AG08395 (cell line): ENCODE measurements at places on chromosomes 2 and 18.
A peak's percentile ranks its signal among the peaks of the same experiment; 100 is the strongest.

DNA sequence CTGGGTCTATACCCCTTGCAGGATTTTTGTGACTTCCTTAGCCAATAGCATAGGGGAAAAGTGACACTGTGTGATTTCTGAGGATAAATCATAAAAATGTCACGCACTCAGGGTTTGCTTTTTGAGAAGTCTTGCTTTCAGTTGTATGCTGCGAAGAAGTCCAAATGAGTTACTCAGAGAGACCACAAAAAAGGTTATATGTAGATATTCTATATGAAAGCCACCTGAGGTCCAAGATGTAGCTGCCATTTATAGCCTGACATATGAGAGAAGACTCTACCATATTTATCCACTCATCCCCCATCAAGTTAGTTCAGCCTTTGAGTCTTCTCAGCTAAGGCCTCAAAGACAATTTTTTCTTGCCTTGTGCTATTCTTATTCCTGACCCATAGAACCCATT, 488.3 kb upstream of the MAP2 start:
- no peak for DNase-seq

GRCh38 chr2:73877071-73877802, 15.6 kb upstream of the ACTG2 start:
- no peak for DNase-seq

DNA sequence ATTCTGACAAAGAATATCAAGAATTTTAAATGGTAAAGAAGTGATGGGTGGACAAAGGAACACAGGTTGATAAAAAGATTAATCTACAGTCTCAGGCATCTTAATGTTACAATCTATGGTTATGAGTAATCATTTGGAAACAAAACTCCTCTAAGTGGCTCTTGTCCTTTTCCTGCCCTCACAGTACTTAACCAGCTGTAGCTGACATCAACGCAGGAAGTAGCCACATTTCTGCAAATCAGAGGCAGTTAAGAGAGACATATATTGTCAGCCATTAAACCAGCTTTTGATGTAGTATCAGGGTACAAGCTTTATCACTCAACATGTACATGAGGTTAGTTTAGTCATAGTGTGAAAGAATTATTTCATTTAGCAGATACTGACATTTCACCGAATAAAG, 244.6 kb downstream of the NR4A2 start:
- no peak for DNase-seq

DNA sequence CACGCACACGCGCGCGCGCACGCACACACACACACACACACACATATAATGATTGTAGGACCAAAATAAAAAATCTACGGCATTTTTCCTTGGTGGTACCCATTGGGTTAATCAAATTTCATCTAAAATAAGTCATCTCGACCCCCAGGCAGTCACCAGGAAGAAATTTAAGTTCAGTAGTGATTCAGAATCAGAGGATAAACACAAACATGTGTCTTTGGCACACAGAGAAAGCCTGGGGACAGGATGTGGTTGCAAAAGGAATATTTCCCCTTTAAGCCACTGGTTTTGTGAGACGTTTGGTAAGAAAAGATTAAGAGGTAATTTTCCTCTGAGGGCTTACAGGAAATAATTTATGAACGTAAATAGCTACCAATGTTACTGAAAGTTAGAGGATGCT, 171.6 kb upstream of the PIEZO2 start:
- DNase-seq = peak; percentile 77

DNA sequence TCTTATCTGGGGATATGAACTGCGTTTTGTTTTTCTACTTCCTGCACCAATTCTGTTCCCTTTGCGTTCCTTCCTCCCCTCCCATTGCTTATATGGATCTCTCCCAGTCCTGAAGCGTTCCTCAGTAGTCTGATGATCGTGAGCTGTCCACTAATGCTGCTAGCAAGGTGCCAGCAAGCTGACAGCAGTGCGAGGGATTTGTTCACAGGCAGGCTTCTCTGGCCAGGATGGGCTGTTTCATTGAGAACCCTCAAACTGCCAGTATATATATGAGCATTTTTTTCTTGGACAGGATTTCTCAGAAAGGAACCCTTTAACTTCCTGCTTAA, 40.1 kb downstream of the GTF3C3 start:
- DNase-seq = no peak

- peak; percentile 44 for DNase-seq
Observed at GRCh38 chr18:22314001-22314400, 103.7 kb downstream of the CTAGE1 start.

- DNase-seq = peak; percentile 3
Observed at GRCh38 chr18:68991286-68991685, 193.4 kb downstream of the CCDC102B start.

GRCh38 chr2:211948932-211949331, 589.7 kb downstream of the ERBB4 start:
- no peak for DNase-seq

DNA sequence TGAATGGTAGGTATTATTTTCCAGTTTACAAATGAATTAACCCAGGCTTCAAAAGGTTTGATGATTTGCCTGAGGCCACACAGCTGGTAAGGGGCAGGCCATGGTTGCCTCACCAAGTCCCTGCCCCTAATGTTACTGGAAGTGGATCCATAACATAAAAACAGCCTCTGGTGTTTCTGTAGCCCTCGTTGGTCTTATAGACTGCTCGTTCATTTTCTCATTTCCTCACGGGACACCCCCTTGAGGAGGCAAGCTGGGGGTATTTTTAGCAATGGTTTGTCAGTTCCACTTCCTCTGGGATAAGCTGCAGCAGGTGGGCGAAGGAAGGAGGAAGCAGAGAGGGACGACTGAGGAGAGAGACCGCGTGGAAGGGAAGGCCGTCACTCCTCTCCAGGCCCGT, 32.9 kb upstream of the NDUFV2 start:
- no peak for DNase-seq

DNA sequence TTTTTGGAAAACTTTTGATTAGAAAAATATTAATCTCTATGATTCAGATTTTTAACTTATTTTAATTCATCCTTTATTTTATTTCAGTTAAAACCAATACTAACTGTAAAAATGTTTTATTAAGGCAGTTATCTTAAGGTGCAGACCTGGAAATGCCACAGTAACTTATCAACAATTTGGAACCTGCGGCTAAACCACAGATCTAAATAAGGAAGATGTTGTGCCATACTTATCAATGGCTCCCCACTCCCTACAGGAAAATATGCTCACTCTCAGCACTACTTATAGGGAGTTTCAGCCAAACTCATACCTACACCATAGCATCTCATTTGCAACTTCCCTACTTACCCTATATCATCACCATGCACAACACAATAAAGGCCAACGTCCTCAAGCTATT, 226.9 kb upstream of the KYNU start:
- DNase-seq = no peak

DNA sequence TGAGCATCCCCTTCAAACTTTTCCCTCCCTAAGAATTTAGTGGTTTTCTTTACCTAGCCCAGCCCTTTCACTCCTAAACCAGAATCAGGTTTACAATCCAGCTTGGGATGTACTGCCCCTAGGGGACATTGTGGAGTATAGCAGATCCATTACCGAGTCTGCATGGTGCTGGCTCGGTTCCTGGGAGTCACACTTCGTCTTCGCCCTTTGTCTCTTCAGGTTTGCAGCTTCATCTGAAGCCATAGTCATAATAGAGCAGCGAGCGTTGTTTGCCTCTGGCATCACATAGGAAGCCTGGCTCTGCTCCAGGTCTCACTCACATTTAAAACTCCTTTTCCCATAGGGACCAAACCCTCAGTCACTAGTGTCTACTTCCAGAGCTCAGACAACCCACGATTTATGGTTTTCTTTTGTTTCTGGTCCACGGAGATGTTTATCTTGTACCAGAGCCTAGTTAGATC, 16.8 kb upstream of the LYPD6 start:
- DNase-seq = peak; percentile 71

GRCh38 chr18:53115876-53116585, 776.0 kb downstream of the DCC start:
- DNase-seq = no peak

DNA sequence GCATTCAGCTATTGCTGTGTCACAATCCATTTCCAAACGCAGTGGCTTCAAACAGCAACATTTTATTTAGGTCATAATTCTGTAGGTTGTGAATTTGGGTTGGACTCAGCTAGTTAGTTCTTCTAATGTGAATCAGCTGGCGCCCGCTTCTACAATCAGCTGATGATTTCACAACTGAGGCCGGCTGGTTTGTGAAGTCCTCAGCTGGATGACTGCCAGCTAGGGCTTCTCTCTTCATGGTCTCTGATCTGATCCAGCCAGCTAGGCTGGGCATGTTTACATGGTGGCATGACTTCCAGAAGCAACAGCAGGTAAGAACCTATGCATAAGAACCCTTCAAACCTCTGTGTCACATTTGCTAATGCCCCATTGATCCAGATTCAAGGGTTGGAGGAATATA, 172.0 kb downstream of the SLC4A10 start:
- DNase-seq = no peak

DNA sequence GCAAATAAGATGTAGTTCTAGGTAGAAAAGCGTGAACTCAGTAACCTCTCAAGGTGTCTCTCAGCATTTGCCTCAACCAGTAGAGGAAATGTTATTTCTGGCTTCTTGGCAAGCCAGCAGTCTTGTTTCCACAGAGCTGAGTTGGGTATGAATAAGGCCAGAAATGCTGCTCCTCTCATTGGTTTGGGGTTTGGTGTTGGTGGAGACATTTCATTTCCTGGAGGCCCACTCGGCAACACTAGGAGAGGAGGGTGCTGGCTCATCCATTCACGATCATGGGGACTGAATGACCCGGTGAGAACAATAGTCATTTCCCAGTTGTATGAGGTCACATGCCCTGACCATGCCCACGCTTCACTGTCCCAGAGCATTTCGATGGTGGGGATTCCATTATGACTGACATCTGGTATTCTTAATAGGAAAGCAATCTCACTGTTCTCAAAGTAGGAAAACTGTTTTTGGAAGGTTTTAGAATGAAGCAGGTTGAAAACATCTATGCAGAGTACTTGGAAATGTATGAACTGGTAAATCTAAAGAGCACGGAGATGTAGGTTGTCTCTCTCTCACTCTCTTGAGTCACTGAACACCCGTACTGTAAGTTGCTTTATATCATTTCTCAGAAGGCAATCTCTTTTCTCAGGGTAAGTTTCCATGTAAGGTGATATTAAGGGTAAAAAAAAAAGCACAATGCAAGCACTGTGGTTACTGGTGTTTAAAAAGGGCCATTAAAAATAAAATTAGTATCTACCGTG, 37.1 kb upstream of the CTLA4 start:
- no peak for DNase-seq

DNA sequence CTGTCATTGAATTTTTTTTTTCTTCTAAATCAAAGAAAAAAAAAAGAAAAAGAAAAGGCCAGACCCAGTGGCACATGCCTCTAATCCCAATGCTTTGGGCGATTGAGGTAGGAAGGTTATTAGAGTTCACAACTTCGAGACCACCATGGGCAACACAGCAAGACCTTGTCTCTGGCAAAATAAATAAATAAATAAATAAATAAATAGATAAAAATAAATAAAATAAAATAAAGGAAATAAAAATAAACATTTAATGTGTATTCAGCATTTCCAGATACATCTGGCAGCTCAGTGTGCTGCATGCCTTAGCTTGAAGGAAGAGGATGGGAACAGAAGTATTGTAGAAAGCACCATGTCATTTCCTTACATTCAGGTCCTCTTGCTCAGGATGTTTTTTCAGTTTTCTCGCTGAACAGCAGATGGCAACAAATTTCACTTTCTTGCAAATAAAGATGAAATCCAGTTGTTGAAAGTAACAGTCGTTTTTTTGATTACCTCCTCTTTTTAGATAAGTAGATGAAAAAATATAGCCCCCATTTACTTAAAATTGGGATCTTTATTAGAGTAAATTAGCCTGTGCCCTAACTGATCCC, 25.7 kb upstream of the FAM178B start:
- DNase-seq = peak; percentile 12

DNA sequence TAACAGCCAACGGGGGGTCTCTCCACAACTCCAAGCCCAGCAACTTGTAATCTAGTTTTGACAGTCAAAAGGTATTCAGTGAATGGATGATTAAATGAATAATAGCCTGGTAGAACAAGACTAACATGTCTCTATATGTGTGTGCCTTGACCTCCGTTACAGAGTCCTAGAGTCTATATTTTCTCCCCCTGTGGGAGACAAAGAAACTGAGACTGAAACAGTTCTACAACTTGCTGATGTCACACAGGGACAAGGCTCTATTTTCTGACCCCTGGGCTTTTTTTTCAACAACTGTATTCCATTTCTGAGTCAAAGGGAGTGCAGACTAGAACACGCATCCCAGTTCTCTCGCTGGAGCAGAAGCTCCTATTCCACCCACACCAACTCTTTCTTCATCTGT, 223.6 kb upstream of the AGAP1 start:
- no peak for DNase-seq

DNA sequence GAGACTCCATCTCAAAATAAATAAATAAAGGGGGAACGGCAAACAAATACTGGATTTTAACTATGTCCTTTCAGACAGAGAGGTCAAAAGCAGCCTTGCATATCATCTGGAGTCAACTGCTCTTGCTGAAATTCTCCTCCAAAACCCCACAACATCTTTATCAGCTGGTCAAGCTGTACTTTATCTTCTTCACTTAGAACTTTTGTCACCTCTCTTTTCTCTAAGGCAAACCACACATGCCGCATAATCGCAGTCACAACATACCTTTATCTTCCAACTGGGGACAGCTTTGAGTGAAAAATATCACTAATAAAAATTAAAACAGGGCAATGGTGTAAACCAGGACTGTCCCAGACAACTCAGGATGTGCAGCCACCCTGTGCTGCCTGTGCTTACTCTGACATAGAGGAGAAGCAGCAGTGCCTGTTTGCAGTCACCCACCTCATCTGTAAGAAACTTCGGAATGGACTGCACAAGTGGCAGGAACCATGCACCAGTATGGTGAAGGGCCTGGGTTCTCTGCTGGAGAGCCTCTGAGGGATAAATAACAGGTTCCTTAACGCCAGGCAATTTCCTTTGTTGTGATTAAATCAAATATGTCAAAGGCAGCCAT, 6.2 kb downstream of the MPPE1 start:
- DNase-seq = no peak

- DNase-seq = no peak
Observed at GRCh38 chr2:195251214-195251613, 405.8 kb upstream of the SLC39A10 start.

DNA sequence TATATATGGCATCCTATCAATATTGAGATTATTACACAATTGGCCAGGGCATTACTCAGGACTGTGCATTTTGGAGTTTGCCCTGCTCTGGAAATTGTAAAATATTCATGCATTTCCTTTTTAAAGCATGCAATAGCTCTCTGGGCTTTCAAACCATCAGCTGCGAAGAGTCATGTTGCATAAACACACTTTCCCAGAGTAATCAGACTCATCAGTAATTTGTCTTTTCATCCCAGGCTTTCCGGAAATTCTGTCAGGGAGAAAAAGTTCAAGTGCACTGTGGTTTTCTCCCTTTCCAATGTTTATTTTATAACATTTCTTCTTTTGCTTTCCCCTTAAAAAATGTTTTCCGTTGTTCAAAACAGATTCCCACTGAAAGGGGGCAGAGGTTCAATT, 38.9 kb upstream of the FHL2 start:
- DNase-seq = peak; percentile 50

- DNase-seq = no peak
Observed at GRCh38 chr2:157933160-157933920, 57.2 kb upstream of the ACVR1 start.

GRCh38 chr18:79680891-79681339, 1.3 kb downstream of the CTDP1 start:
- no peak for DNase-seq
